ENCODE measurements at places on chromosomes 5 and 9.

DNA sequence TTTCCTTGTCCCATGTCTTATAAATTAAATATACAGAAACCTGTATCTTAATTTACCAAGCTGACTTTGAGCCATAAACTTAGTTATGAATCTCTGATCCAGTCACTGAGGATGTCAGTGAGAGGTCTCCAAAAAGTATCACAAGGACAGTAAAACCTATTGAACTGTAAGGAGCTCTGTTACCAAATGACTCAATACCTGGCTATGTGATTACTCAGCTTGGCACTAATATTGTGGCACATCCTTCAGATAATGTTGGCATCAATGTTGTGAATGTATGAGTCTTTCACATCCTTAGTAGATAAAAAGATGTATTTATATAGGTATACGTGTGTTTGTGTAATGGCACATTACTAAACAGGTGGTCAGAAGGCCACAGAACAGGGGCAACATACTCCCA lies 18.0 kb upstream of the CAPSL start:
- no peak for DNase-seq

GRCh38 chr5:109740966-109741365 lies 51.2 kb downstream of the MAN2A1 start:
- DNase-seq, result no peak

DNA sequence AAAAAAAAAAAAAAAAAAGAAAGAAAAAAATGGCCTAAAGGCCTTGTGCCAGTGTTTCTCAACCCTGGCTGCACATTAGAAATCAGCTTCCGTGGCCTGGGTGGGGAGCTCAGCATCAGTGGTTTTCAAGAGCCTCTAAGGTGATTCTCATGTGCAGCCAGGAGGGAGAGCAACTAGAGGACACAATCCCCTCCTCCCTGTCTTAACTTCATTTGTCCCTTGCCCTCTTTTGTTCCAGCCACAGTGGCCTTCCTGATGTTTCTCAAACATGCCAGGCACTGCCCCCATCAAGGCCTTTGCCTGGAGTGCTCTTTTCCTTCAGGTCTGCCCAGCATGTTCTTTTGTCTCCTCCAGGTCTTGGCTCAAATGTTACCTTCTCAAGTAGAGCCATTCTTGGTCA lies 42.4 kb downstream of the HOMER1 start:
- DNase-seq, result no peak

- peak; percentile 62 for DNase-seq
These were observed 760 bp upstream of the MAN1B1 start for GRCh38 chr9:137085920-137086530.

GRCh38 chr5:19987612-19988361 lies at the start of gene CDH18:
TSS of gene CDH18 (minus strand) at chr5:19988200. CDS start at chr5:19838986, 149,214 bp downstream.
- peak; percentile 86 for DNase-seq

DNA sequence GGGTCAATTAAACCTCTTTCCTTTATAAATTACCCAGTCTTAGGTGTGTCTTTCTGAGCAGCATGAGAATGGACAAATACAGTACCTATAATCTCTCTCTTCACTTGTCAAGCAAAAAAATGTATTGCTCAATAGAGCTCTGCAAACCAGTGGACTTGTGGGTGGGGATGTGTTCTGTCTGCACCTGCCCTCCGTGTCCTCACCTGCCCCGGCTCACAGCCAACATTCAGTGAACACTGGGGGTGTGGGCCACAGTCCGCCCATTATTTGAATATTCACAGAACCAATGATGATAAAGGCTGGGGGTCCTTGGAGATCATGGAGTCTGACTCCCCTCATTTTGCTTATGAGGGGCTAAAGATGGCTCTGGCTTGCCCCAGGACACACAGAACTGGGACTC lies 36.9 kb upstream of the MED27 start:
- no peak for DNase-seq

- DNase-seq, result no peak
These were observed 316.1 kb downstream of the DMRT2 start for GRCh38 chr9:1366276-1366675.

GRCh38 chr5:167642779-167643517 lies 648.5 kb upstream of the WWC1 start:
- peak; percentile 82 for DNase-seq

DNA sequence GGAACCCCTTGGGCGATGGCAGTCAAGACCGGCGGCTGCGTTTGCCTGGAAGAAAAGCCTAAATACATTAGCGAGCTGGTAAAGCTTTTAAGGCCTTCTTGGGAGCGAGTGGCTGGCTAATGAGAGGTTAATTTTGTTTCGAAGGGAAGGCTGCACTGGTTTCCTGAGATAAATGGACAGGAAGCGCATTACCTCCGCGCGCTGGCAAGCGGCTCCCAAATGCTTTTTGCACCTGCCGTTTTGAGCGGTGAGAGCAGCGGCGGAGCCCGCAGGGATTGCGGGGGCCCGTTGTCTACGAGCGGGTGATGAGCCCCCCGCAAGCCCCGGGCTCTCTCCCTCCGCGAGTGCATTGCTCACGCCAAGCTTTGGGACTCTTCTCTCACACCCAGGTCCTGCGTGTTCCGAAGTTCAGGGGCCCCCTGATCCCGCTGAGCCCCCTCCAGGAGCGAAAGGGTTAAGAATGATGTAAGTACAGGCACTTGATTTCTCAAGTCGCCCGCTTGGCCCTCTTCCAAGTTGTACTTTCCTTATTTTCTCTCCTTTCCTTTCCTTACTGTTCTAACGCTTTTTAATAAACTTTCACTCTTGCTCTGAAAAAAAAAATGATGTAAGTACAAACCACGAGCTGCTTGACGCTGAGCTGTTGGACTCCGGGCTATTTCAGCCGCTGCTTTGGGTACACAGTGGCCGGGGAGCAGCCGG lies 3.1 kb upstream of the RGMB start:
- DNase-seq, result peak; percentile 53

GRCh38 chr5:136039202-136039601 lies 10.4 kb downstream of the TGFBI start:
- DNase-seq, result no peak

GRCh38 chr5:139391570-139392323 lies 2.0 kb upstream of the MZB1 start:
- DNase-seq, result peak; percentile 69

DNA sequence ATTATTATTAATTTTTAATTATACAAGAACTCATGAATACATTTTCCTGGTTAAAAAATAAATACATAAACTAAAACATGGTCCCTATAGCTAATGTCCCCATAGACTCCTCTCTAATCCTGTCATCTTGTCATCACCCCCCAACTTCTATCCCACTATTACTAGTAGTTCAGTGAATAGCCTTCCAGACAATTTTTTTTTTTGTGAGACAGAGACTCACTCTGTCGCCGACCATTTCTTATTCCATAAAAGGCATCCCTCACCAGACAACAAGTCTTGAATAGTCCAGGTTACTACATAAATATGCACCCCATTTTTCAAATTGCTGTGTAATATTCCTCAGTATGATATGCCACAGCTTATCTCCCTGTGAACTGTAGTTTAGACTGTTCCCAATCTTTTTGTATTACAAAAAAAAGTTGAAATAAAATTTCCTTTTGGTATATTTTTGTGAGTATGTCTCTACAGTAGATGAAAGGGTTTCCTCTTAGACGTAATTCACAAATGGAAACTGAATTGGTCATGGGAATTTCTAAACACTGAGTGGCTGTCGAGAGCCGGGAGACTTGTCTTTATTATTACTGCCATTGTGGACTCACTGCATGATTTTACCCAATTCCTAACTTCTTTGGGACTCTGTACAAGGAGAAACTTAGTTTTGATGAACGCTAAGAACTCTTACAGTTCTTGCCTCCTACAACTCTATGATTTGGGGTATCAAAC lies 6.4 kb upstream of the ABLIM3 start:
- DNase-seq, result peak; percentile 26

DNA sequence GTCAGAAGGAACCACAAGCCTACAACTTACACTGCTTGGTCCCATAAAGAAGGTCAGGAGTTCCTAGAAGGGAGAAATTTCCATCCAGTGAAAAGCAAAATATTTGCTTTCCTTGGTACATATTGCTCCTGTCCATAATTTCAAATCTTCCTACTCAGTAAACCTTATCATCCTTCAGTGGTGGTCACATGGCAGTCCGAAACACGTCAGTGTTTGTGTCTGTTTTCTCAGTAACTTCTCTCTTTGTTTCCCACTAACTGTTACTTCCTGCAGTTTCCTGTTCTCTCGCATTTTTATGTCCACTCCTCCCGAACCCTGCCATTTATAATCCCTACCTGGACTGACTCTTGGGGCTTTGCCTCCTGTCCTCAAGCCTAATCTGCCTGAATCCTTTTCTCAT lies 129.1 kb downstream of the FANCC start:
- peak; percentile 29 for DNase-seq
